ENCODE measurements at places on chromosomes 3 and 15.

DNA sequence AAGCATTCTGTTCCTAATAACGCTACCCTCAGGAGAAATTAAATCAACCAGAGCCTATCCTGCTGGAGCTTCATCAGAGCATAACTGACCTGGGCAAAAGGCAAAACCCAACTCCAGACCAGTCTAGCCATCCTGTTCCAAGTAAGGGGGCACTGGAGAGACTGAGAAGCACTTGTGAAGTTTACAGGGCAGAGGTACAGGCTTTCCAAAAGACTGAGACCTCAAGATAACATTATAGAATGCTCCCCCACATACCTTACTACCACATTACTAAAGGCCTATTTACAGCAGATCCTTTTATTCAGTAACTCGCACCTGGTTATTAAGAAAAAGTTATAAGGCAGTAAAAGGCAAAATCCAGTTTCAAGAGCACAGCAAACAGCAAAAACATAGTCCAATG, 35.5 kb downstream of the RFX7 start:
- no peak for DNase-seq

DNA sequence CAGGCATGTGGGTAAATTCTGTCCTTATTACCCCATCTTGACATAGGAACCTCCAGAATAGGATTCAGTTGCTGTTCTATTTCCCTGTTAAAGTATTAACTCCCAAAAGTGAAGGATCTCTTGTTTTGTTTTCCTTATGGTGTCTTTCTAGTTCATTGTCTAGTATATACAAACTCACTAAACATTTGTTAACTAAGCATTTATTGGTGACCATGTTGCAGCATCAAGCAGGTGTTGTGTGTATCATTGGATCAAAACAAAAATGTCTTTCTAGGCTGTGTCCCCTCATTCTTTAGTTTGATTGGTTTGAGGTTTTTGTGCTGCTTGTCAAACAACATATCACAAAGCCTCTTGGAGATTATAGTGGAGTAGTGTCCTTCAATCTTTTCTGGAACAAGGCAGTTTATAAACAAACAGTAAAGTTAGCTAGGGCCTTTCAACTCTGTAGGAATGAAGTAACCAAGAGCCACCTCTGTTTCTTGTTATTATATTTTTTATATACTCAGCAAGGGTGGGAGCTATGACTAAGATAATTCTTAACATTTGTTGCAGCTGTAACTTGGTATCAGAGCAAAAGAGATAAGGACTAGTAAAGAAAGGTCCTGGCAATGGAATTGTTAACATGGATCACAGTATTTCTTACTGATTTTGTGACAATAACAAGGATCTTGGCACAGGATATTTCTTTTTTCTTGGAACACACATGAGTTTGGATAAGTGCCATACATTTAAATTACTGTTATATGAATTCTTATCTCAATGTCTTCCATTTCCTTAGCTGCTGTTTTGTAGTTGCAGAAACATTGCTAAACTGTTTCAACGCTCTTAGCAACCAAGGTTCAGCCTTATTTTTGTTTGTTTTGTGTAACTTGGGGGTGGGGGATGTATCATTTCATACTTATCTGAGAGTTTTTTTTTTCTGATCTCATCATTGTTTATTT, 49.3 kb downstream of the TMOD3 start:
- DNase-seq, result no peak

- DNase-seq, result no peak
These were observed 71.3 kb downstream of the RAB11A start for GRCh38 chr15:65940618-65940909.

DNA sequence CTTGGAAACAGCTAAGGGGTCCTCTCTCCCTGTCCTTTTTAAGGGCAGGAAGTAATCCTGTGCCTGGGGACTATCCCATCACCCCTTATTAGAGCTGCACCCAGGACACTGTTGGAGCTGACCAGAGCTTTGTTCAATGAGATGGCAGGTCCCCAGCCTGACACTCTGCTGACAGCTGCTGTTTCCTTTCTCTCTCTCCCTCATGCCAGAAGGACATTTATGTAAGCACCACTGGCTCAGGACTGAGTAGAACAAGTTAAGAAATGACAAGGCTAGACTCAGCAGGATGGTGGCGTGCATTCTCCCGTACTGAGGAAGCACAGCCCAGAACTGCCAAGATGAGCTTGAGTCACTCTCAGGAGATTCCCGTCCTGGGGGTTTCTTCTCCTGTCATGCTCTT, 17.3 kb downstream of the GJD2 start:
- DNase-seq, result no peak

DNA sequence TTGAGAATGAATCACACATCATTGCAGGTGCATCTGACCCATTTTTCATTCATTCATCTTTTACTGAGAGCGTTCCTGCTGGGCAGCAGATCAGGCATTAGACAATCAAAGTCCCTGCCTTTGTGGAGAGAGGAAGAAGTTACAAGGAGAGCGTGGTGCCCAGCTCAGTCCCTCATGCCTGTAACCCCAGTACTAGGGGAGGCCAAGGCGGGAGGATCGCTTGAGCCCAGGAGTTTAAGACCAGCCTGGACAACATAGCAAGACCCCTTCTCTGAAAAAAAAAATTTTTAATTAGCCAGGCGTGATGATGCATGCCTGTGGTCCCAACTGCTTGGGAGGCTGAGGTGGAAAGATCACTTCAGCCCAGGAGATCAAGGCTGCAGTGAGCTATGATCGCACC, 35.0 kb upstream of the MEX3B start:
- no peak for DNase-seq

DNA sequence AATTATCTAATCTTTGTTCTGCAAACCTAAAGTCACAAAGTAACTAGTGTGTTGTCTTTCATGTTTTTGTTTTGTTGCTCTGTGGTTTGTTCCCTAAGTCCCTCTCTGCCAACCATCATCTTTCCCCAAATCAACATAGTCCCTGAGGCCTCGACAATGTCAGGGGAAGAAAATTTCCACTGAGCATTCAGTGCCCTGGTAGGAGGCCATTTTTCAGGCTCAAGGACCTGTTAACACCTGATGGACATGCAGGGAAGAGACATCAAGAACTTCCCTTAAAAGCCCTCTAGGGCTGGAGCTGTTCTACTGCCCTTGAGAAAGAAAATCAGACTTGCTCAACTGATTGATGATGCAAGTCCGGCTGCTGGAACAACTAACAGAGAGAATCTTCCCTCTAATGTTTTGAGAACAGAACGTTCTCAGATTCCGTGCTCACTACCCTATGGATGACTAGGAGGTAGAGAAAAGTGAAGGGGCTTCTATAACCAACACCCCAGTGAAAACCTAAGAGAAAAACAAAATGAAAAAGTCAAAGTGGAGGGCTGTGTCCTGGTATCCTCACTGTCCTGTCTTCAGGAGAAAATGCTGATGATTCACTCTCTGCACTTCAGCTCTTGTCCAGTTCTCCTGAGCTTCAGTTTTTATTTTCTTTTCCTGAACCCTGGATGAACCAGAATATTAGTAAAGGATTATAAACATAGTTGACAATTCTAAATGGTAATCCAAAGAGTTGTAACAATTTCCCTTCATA, 373.1 kb downstream of the FOXP1 start:
- DNase-seq, result no peak
